Fibroblast of skin of left biceps (primary cell): ENCODE measurements at places on chromosomes 2 and 18.
A peak's percentile ranks its signal among the peaks of the same experiment; 100 is the strongest.

GRCh38 chr2:60958361-60958760, 59.2 kb upstream of the PEX13 start:
- DNase-seq = peak; percentile 6

DNA sequence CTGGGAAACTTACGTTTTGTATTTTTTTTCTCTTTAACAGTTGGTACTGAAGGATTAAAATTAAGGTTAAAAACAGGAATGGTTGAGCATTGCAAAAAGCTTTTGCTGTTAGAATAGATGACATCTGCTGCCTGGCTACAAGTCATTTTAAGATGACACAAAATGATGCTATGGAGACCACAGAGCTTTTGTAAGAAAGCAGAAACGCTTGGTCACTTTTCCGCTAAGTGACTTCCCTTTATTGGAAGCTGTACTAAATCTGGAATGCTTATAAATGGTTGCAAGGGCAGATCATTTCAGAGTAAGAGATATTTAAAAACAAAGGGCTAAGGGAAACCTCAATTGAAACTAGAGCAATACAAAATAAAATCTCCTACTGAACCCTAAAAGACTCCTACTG, 544.0 kb downstream of the STK39 start:
- DNase-seq = no peak

DNA sequence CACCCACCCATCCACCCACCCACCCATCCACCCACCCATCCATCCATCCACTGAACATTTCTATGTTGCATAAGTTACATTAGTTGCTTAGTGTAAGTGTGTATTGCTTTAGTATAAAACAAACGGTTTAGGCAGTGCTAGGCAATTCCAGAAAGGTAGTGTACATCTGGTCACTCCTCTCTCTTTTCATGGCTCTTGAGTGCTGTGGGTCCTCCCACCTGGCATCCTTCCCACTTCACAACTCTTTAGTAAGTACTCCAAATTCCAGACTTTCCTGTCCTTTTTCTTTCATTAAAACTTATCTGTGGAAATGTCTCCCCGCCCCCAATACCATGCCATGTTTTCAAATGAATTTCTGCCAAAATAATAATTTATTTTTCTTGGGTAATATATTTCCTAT, 122.5 kb downstream of the PLEKHM3 start:
- no peak for DNase-seq

GRCh38 chr2:222025881-222026271, 272.9 kb downstream of the PAX3 start:
- no peak for DNase-seq

DNA sequence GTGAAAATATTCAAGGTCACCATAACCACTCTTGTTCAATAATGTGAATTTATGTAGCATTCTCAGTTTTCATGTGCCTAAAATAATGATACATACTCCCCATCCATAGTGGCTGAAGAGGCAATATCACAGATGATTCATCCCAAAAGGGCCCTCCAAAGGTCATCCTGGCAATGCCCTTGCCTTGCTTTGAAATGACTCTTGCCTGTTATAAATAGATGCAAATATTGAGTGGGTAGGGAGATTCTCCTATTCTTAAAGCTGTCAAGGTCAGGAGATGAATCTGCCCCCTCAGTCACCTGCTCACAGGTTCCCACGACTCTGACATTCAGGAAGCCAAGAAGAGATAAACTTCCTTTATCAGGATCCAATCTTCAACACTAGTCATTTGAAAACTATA, 490.5 kb downstream of the TNS1 start:
- DNase-seq = no peak

- no peak for DNase-seq
Observed at GRCh38 chr2:64228918-64229317, 84.7 kb upstream of the PELI1 start.

DNA sequence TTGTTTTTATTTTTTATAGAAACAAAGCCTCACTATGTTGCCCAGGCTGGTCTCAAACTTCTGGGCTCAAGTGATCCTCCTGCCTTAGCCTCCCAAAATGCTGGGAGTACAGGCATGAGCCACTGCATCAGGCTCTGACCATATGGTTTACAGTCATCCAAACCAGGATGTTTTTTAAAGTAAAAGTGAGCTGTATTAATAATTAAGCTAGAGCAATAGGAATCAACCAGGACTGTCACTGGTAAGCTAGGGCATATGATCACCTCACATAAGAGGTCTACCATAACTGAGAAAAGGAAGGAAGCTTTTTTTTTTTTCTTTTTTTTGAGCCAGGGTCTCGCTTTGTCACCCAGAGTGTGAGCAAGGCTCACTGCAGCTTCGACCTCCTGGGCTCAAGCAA, 8.5 kb upstream of the RBBP8 start:
- no peak for DNase-seq

DNA sequence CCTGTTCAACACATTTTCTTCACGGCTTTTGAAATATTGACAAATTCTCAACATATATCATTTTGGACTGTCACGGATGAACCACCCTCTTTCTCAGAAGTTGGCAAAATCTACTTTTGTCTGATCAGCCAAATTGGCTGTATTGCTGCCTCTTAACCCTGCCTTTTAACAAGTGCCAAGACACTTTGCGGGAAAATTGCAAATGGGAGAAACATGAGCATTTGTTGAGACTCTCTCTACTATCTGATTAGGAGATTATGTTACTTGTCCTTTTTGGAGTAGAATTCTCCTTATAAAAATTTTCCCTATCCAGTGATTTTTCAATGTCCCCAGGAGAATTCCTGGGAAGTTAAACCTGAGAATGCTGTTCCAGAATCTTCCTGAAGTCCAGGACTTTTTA, 256.2 kb upstream of the ZSWIM2 start:
- DNase-seq = no peak

- no peak for DNase-seq
Observed at GRCh38 chr2:178891265-178891958, 84.2 kb upstream of the TTN start.

- no peak for DNase-seq
Observed at GRCh38 chr2:121075641-121076497, 209.1 kb downstream of the TFCP2L1 start.

DNA sequence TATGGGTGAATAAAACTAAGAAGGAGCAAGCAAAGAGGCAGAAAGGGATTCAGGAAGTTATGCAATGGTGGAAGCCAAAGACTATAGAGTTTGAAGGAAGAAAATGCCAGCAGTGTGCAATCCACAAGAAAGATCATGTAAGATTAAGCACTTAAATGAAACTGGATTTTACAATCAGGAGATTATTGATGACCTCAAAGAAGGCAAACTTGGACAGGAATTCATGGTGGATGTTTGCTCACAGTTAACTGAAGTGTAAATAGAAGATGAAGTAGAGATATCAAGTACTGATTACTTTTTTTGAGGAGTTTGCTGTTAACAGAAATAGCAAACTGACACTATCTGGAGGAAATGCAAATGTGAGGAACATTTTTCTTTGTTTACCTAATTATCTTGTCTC, 308.9 kb downstream of the RND3 start:
- DNase-seq = no peak

DNA sequence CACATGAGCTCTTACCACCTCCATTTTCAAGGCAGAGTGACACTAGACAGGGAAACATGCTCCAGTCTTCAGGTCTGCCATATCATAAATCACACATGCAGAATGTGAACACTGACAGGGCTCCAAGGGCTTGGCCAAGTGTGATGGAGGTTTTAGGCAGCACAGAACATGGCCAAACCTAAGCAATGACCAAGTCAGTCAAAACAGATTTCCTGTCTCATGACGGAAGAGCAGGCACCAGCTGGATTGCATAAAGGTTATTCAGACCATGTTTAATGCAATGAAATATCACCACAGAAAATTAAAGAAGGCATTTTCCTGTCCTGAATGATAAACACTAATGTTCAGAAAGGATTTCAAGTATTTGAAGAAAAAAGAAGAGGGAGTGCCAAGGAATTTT, 72.5 kb downstream of the SUMO1 start:
- peak; percentile 55 for DNase-seq

DNA sequence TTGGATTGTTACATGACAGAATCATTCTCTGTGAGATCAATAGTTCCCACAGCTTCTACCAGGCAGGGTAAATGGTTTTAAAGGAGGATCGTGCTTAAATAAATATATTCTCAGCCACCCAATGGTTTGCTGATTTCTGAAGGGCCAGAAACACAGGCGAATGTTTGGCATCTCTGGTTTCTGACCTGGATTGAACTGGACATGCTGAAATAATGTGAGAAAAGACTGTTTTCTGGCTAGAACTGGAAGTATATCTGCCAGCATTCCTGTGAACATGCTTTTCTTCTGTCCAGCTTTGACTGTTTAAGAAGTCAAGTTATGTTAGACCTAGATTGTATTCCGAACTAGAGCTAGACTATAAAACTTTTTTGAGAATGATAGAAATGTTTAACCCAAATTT, 77.1 kb upstream of the COL3A1 start:
- peak; percentile 21 for DNase-seq

GRCh38 chr2:135150725-135151124, 98.6 kb downstream of the RAB3GAP1 start:
- no peak for DNase-seq

- DNase-seq = no peak
Observed at GRCh38 chr2:38218591-38218991, 142.6 kb upstream of the CYP1B1 start.

- no peak for DNase-seq
Observed at GRCh38 chr18:31102941-31103340, 720 bp upstream of the DSC2 start.

GRCh38 chr2:241811201-241811951, 2.4 kb downstream of the NEU4 start:
- no peak for DNase-seq
